ENCODE measurements at places on chromosomes 11 and 22. TPM values are rescaled to one million over a fixed set of nuclear protein-coding genes. Genes with fewer than 3 reads are reported as not detected.

DNA sequence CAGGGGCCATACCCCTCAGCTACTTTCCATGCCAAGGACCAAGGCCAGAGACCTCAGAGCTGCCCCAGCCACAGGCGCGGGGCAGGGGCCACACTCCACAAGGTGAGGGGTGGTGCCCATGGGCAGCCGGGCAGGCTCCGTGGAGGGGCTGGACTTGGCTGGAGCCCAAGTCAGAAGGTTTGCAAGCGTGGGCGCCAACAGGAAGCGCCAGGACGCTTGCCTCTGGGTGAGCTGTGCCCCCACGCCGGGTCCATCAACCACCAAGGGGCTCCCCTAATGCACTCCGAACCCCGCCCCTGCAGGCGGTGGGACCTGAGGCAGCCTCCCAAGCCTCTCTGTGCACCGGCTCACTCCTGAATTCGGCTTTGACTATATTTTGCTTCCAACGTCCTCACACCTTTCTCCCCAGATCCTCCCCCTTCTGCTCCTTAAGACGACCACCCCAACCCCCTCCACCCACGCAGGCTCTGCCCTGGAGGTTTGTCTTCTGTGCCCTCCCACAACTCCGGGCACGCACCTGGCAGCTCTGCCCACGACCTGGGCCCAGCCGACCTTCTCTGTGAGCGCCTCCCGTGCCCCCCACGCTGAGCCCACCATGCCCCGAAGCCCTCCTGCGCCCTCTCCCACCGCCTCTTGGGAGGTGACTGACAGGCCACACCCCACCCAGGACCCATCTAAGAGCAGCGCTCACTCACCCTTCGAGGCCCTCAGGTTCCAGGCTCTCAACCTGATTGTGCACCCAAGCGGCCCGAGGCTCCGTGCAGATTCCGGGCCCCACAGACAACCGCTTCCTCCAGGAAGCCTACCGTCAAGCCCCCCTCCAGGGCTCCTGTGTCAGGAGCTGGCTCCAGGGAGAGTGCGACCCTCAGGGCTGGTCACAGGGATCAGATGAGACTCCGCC lies 2.6 kb upstream of the PKP3 start:
- no peaks in the 10 kb centered on the region for H3K27me3 ChIP-seq
- no peaks in the 10 kb centered on the region for H3K36me3 ChIP-seq
- peaks cover 12% of the 10 kb centered on the region for H3K4me1 ChIP-seq
- no peak overlapping the region for H3K27ac ChIP-seq

- no peaks in the 10 kb centered on the region for H3K27me3 ChIP-seq
Measured at GRCh38 chr11:86176165-86176884, 68.2 kb upstream of the EED start.

DNA sequence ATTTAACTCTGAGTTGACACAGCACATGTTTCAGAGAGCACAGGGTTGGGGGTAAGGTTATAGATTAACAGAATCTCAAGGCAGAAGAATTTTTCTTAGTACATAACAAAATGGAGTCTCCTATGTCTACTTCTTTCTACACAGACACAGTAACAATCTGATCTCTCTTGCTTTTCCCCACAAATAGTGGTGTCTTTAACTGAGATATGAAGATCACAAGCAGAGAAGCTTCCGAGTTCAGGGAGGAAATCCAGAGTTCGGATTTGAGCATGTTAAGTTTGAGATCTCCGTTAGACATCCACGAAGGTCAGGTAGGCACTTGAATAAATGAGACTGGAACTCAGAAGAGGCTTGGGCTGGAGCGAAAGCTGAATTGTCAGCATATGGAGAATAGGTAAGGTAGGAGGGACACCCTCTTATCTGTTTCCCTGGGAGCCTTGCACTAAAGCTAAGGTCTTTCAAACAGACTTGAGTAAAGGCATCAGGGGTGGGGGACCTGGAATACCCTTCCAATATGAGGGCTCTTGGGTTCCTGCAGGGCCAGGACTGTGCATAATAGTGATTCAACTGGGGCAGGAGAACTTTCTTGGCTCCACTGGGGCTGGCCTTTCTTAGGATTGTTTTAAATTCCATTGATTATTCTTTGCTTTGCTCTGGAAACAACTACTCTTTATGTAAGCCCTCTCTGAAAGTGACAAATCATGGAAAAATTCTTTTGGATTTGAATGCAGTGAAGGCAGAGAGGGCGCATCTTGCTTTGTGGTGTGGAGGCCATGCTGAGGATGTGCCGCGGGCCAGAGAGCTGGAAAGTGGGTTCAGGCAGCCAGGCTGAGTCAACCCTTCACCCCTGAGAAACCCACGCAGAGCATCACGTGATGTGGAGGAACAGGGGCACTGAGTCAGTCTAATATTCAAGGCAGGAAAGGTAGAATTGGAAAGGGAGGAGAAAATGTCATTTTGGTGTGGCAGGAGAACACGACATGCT lies 62.7 kb upstream of the AMPD3 start:
- no peak for DNase-seq
- H3K4me1 ChIP-seq, result peaks cover 20% of the 10 kb centered on the region
- H3K36me3 ChIP-seq, result no peaks in the 10 kb centered on the region

DNA sequence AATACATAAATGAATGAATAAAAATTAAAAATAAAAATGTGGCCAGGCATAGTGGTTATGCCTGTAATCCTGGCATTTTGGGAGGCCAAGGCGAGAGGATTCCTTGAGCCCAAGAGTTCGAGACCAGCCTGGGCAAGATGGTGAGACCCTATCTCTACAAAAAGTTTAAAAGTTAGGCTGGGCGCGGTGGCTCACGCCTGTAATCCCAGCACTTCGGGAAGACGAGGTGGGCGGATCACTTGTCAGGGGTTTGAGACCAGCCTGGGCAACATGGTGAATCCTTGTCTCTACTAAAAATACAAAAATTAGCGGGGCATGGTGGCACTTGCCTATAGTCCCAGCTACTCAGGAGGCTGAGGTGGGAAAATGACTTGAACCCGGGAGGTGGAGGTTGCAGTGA lies 9.7 kb upstream of the BEST1 start:
- H3K27ac ChIP-seq, result no peak overlapping the region
- no peak for DNase-seq
- H3K4me1 ChIP-seq, result no peaks in the 10 kb centered on the region
- no peaks in the 10 kb centered on the region for H3K36me3 ChIP-seq
- no peak overlapping the region for H3K4me3 ChIP-seq

DNA sequence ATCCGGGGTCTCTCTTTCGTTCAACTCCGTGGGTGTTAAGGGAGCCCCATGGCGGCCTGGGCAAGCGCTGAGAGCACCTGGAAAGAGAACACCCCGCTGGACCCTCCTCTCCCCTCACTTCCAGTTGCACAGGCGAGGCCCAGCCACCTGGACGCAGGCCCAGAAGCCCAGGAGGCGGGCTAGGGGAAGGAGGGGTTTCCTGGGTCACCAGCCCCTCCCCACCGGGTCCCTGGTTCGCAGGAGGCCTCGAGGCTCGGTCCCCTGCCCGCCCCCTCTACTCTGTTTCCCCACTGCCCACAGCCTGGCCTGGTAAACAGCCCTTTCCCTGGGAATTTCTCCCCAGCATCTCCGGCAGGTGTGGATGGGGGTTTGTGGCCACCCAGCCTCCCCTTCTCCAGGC lies 8.5 kb upstream of the NFAM1 start:
- H3K27ac ChIP-seq, result no peak overlapping the region
- DNase-seq, result no peak
- H3K27me3 ChIP-seq, result no peaks in the 10 kb centered on the region
- H3K4me3 ChIP-seq, result no peak overlapping the region
- H3K36me3 ChIP-seq, result no peaks in the 10 kb centered on the region
- H3K4me1 ChIP-seq, result peaks cover 80% of the 10 kb centered on the region

DNA sequence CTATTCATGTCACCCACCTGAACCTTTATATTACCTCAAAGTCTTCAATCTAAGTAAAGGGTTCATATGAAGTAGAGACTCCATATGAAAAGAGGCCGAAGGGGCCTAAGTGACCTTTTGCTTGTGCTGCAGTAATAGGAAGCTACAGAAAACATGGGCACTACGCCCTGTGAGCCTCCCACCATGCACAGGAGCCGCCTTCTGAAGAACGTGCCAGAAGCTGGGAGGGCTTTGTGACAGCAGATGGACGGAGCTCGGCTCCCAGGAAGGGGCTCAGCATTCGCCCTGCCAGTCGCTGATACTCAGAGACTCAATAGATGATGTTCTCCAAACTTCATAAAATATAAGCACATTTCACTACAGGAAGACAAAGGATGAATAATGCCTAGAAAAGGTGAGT lies 21.2 kb downstream of the DEAF1 start:
- H3K4me3 ChIP-seq, result no peak overlapping the region
- no peaks in the 10 kb centered on the region for H3K27me3 ChIP-seq
- no peak overlapping the region for H3K27ac ChIP-seq
- no peak for DNase-seq
- no peaks in the 10 kb centered on the region for H3K4me1 ChIP-seq

DNA sequence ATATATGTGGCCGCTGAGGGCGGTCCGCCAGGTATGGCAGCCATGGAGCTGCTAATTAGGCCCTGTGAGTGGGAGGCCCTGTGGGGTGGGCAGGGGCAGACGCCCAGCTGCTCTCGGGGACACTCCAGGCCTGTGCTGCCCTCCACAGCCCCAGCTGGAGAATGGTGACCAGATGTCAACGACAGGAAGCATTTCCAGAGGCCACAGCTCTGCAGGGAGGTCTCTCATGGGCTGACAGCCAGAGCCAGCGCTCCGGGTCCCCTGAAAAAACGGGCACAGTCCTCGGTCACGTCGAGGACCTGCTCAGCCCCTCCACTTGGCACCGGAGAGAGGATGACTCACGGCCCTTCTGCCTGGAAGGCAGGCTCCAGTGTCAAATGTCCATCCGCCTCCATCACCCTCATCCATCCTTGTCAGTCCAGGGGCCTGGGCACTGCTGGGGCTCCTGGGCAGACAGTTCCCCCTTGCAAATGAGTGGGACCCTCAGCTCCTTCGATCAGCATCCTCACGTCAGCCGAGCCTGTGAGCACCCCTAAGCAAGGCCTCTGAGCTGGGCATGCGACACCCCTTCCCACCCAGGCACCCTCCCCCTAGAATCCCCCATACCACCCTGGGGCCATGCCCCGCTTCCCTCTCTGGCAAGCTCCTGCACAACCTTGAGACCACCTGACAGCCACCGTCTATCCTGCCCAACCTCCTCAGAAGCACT lies 1.9 kb downstream of the BID start:
- H3K36me3 ChIP-seq, result no peaks in the 10 kb centered on the region
- H3K27me3 ChIP-seq, result no peaks in the 10 kb centered on the region
- H3K4me1 ChIP-seq, result peaks cover 61% of the 10 kb centered on the region
- no peak for DNase-seq
- H3K4me3 ChIP-seq, result no peak overlapping the region

DNA sequence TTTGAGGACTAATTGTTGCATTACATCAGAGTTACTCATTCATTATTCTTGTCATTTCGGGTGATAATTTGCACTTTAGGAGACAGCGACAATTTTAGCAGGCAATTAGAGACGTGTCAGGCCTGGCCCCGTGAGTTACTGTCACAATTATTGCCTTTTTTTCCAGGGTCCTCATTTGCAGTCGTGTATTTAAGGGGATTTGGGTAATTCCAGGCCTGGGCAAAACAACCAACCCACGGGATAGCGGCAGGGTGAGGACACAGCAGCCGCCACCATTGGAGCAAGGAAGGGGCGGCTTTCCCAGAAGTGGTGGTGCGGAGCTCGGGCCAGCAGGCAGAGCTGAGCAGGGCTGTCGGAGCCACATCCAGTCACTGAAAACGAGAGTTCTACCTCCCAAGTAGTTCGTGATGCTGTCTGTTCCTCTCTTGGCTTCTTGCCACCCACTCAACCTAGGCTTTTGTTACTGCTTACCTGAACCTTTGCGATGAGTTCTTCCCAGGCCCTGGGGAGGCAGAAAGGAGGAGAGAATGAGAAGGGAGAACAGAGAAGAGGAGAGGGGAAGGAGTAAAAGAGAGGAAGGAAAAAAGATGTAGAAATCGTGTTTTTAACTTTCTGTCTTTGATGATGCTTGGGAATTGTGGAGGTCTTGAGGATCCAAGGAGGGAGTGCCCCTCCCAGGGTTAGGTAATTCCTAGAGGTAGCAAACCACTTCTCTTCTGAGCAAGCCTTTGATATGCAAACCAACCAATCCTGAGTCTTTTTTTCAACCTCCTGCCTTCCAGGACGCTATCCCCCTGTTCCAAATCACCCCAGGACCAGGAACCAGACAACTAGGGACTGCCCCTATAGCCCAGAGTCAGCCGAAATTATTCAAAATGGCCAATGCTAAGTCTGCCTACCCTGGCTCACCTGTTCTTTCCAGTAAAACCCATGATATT lies 236.1 kb downstream of the MIAT start:
- no peaks in the 10 kb centered on the region for H3K27me3 ChIP-seq
- peak overlapping the region; percentile 48 for H3K27ac ChIP-seq
- no peak for DNase-seq
- H3K4me1 ChIP-seq, result peaks cover 19% of the 10 kb centered on the region
- no peaks in the 10 kb centered on the region for H3K36me3 ChIP-seq

GRCh38 chr11:64318766-64319761 lies 1.1 kb downstream of the PRDX5 start:
- H3K4me3 ChIP-seq, result peak overlapping the region; percentile 88
- no peak for DNase-seq
- no peaks in the 10 kb centered on the region for H3K27me3 ChIP-seq
- peak overlapping the region; percentile 99 for H3K27ac ChIP-seq
- peaks cover 87% of the 10 kb centered on the region for H3K4me1 ChIP-seq

- no peak for DNase-seq
- H3K36me3 ChIP-seq, result no peaks in the 10 kb centered on the region
- H3K27me3 ChIP-seq, result no peaks in the 10 kb centered on the region
- no peak overlapping the region for H3K27ac ChIP-seq
- H3K4me1 ChIP-seq, result no peaks in the 10 kb centered on the region
Measured at GRCh38 chr11:38315151-38315550, 1717.1 kb upstream of the RAG2 start.

- H3K27me3 ChIP-seq, result no peaks in the 10 kb centered on the region
- H3K4me3 ChIP-seq, result no peak overlapping the region
- peaks cover 10% of the 10 kb centered on the region for H3K4me1 ChIP-seq
Measured at GRCh38 chr11:64124147-64124546, 41.8 kb downstream of the MACROD1 start.

DNA sequence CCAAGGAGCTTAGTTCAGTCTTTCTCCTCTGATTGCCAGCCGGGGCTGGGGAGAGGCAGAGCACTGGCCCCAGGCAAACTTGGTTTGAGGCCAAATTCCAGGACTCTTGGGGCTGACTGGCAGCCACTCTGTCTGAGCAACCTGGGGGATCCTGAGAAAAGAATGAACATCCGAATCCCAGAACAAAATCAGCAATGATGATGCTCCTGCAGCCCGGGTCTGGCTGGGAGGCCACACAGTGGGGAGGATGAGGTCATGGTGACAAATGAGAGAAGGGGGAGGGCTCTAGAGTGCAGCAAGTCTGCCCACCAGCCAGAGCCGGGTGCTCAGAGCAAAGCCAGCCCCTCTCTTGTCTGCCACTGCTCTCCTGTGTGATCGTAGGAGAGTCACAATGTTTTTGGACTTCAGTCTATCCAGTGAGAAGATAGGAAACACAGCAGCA lies 71.8 kb upstream of the PAX6 start:
- no peaks in the 10 kb centered on the region for H3K27me3 ChIP-seq
- no peak overlapping the region for H3K4me3 ChIP-seq
- DNase-seq, result no peak
- H3K27ac ChIP-seq, result no peak overlapping the region

Gene PDE3B
- total RNA-seq, result 1.2 TPM

Gene RFPL1
- not detected for total RNA-seq

Gene THRSP
- total RNA-seq, result not detected

Gene KRTAP5-10
- not detected for total RNA-seq

Gene CYP2R1
- 16.8 TPM for total RNA-seq

Gene C11orf42
- total RNA-seq, result not detected

Gene WNT11
- total RNA-seq, result 3.2 TPM

Gene LRRC56
- total RNA-seq, result 0.85 TPM

Gene CRYBA4
- not detected for total RNA-seq

Gene MYO18B
- total RNA-seq, result 0.06 TPM

Gene BDNF
- 0.15 TPM for total RNA-seq

All from esophagus squamous epithelium (tissue), 5 donors.